Left ventricle myocardium inferior (tissue), 1 donor: ENCODE measurements at places on chromosomes 1 and 21. TPM values are rescaled to one million over a fixed set of nuclear protein-coding genes. Genes with fewer than 3 reads are reported as not detected.
A peak's percentile ranks its signal among the peaks of the same experiment; 100 is the strongest.

DNA sequence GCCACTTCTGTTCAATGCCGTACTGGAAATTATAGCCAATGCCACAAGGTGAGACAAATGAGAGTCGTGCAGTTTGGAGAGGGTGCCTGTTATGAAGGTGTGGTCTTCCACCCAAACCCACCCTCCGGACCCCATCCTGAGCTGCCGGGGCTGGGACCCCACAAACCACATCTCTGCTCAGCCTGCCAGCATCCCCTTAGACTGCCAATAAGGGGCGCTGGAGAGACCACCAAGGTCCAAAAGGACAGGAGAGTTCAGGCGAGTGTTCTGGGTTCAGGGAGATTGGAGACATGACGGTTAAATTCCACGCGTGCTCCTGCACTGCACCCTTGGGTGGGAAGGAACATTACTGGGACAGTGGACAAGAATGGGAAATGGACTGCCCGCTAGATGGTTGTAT lies 48.7 kb upstream of the COL18A1 start:
- peak overlapping the region; percentile 90 for H3K27ac ChIP-seq
- DNase-seq: no peak
- H3K27me3 ChIP-seq: no peaks in the 10 kb centered on the region

LRRIQ3 gene
- 0.44 TPM for total RNA-seq

GRCh38 chr1:41842993-41843755 lies 75.5 kb downstream of the HIVEP3 start:
- H3K4me1 ChIP-seq: peaks cover 68% of the 10 kb centered on the region
- H3K36me3 ChIP-seq: no peaks in the 10 kb centered on the region
- no peak overlapping the region for H3K4me3 ChIP-seq
- H3K27me3 ChIP-seq: no peaks in the 10 kb centered on the region
- DNase-seq: no peak
- peak overlapping the region; percentile 75 for H3K27ac ChIP-seq

DNA sequence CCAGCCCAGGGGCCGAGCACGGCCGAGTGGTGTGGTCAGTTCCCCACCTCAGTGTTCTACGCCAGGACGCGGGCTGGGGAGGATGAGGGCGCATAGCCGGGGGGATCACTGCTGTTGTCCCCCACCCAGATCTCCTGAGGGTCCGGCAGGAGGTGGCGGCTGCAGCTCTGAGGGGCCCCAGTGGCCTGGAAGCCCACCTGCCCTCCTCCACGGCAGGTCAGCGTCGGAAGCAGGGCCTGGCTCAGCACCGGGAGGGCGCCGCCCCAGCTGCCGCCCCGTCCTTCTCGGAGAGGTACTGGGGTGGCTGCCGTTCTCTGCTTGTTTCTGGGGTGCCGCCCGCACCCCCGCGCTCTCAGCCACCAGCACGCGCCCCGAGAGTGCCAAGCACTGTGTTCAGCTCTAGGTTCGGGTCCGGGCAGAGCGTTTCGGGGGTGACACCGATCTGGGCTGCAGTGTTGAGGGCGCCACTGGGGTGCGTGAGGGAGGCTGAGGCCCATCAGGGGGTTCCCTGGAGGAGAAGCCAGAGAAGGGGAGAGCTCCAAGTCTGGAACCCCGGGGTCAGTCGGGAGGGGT lies 17.4 kb downstream of the SAMD11 start:
- peaks cover 62% of the 10 kb centered on the region for H3K4me1 ChIP-seq
- H3K27me3 ChIP-seq: peaks cover 79% of the 10 kb centered on the region
- DNase-seq: no peak
- peak overlapping the region; percentile 62 for H3K27ac ChIP-seq
- peak overlapping the region; percentile 65 for H3K4me3 ChIP-seq
- H3K36me3 ChIP-seq: peaks cover 18% of the 10 kb centered on the region

AVPR1B gene
- not detected for total RNA-seq

GJA8 gene
- not detected for total RNA-seq

- peaks cover 7% of the 10 kb centered on the region for H3K36me3 ChIP-seq
- no peaks in the 10 kb centered on the region for H3K27me3 ChIP-seq
- no peak for DNase-seq
Measured at GRCh38 chr1:90919900-90920299, 101.9 kb downstream of the ZNF644 start.

AMY2A gene
- total RNA-seq: not detected

- no peak overlapping the region for H3K4me3 ChIP-seq
- peaks cover 6% of the 10 kb centered on the region for H3K27me3 ChIP-seq
- H3K27ac ChIP-seq: no peak overlapping the region
- H3K36me3 ChIP-seq: no peaks in the 10 kb centered on the region
- DNase-seq: no peak
Measured at GRCh38 chr1:160724465-160725242, 13.0 kb upstream of the CD48 start.

CRYBG2 gene
- total RNA-seq: not detected

DIPK1A gene
- total RNA-seq: 5.0 TPM

GRCh38 chr1:246001142-246001836 lies 505.8 kb downstream of the SMYD3 start:
- H3K4me1 ChIP-seq: peaks cover 7% of the 10 kb centered on the region
- H3K27ac ChIP-seq: no peak overlapping the region
- no peak overlapping the region for H3K4me3 ChIP-seq
- no peak for DNase-seq
- H3K27me3 ChIP-seq: no peaks in the 10 kb centered on the region

DNA sequence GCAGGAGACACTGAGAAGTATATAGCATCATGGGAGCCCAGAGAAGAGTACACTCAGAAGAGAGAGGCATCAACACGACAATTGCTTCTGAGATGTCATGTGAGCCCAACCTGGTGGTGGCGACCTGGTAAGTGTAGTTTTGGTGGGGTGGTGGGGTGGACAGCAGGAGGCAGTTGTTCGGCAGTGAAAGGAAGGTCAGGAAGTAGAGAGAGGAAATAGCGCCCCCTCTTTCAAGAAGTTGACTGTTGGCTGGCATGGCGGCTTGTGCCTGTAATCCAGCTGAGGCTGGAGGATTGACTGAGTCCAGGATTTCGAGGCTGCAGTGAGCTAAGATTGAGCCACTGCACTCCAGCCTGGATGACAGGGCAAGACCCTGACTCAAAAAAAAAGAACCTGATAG lies 12.6 kb downstream of the RSPO1 start:
- H3K27me3 ChIP-seq: peaks cover 99% of the 10 kb centered on the region
- no peaks in the 10 kb centered on the region for H3K4me1 ChIP-seq
- no peak for DNase-seq
- no peak overlapping the region for H3K27ac ChIP-seq
- H3K4me3 ChIP-seq: no peak overlapping the region
- no peaks in the 10 kb centered on the region for H3K36me3 ChIP-seq

GRCh38 chr21:27043377-27043776 lies 76.5 kb upstream of the ADAMTS5 start:
- no peak overlapping the region for H3K4me3 ChIP-seq
- no peaks in the 10 kb centered on the region for H3K36me3 ChIP-seq
- no peaks in the 10 kb centered on the region for H3K4me1 ChIP-seq
- DNase-seq: no peak

DNA sequence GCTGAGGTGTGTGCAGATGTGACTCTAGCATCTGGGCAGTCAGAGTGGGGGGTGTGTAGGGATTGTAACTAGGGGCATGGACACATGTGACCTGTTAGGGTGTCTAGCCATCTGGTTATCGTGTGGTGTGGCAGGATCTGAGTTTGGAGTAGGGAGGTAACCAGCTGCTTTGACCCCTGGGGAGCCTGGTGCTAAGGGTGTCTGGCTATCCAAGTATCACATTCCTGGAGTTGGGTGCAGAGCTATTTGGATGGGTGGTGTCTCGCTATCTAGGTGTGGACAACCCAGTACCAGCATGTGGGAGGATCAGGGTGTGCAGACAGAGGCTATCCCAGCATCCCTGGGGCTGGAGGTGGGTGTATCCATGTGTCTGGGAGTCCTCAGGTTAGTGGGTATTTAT lies 4.7 kb downstream of the PTPRU start:
- H3K36me3 ChIP-seq: no peaks in the 10 kb centered on the region
- DNase-seq: no peak
- H3K4me1 ChIP-seq: peaks cover 22% of the 10 kb centered on the region
- H3K27me3 ChIP-seq: peaks cover 8% of the 10 kb centered on the region

OR2T33 gene
- total RNA-seq: not detected

- peak overlapping the region; percentile 98 for H3K27ac ChIP-seq
- DNase-seq: no peak
- H3K27me3 ChIP-seq: no peaks in the 10 kb centered on the region
- H3K4me1 ChIP-seq: peaks cover 72% of the 10 kb centered on the region
- peaks cover 29% of the 10 kb centered on the region for H3K36me3 ChIP-seq
- H3K4me3 ChIP-seq: peak overlapping the region; percentile 87
Measured at GRCh38 chr1:154219541-154219940, 1.2 kb upstream of the UBAP2L start.

DNA sequence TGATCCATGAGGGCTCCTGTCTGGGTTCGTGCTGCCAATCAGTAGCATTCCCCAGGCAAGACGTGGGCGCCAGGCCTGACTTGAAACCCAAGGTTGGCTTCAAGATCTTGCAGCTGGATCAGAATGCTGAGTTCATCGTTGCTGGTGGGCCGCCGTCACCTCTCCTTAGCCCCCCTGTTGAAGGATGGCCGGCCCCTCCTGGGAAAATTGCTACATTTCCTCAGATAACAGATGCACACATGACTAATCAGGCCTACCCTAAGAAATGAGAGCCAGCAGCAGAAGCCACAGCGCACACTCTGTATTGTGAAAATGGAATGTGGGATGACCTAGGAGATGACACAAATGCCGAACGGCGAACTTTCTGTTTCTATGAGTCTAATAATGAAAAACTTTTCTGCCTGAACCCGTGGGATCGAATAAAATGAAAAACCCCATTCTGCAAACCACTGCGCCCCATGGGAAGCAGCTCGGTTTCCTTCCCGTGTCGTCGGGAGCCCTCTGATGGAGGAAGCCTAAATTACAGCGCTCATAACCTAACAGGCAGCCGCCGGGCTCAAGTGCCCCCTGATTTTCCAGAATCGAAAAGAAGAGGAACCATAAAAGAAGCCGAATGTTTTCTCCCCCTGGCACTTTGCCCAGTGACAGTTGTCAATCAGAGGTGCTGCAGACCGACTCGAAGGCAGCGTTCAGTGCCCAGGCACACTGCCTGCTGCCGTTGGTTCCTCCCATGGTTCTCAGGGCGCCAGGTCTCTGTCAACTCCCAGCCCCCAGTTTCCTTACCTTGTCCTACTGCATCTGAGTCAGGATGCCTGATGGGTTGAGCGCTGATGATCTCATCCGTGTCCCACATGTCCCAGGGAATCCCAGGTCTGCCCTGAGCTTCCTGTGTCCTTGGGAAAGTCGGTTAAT lies 38.2 kb upstream of the H6PD start:
- peaks cover 51% of the 10 kb centered on the region for H3K4me1 ChIP-seq
- peak overlapping the region; percentile 57 for H3K27ac ChIP-seq
- peak overlapping the region; percentile 34 for H3K4me3 ChIP-seq
- peak; percentile 63 for DNase-seq
- H3K27me3 ChIP-seq: peaks cover 42% of the 10 kb centered on the region

GRCh38 chr1:76018045-76018444 lies 56.5 kb upstream of the ST6GALNAC3 start:
- no peak overlapping the region for H3K27ac ChIP-seq
- H3K36me3 ChIP-seq: no peaks in the 10 kb centered on the region
- no peak for DNase-seq
- no peaks in the 10 kb centered on the region for H3K27me3 ChIP-seq
- H3K4me1 ChIP-seq: no peaks in the 10 kb centered on the region

C4BPB gene
- 0.30 TPM for total RNA-seq
